ENCODE measurements at places on chromosomes 4 and X.

DNA sequence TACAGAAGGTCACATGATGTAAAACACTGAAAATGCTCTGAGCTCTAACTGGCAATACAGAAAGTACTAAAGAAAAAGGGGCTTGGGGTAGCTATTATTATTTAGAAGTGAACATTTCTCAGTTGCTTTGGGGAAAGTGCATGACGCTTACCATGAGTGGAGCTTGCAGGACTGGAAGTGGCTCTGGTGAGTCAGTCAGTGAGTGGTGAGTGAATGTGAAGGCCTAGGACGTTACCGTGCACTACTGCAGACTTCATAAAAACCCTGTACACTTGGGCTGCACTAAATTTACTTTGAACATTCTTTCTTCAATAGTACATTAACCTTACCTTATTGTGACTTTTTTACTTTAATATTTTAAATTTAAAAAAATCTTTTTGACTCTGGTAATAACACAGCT, 89.3 kb upstream of the ENPP6 start:
- DNase-seq = peak; percentile 30

- no peak for DNase-seq
Measured at GRCh38 chr4:10529291-10530136, 72.3 kb upstream of the ZNF518B start.

GRCh38 chr4:138961664-138962063, 53.9 kb upstream of the NOCT start:
- no peak for DNase-seq

DNA sequence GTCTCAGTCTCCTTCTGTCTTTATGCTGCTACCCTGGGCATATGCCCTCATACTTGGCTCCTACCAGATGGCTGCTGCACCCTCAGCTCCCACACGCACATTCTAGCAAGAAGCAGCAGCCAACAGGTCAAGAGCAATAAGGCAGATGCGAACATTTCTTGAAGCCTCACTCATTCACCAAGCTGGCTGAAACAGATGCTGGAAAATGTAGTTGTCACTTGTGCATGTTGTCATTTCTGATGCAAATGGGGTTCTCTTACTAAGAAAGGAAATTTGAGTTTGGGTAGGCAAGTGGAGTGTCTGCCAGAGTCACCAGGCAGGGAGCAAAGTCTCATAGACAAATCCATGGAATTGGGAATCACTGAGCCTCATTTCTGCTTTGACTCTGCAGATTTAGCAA, 57.4 kb upstream of the SORBS2 start:
- no peak for DNase-seq

DNA sequence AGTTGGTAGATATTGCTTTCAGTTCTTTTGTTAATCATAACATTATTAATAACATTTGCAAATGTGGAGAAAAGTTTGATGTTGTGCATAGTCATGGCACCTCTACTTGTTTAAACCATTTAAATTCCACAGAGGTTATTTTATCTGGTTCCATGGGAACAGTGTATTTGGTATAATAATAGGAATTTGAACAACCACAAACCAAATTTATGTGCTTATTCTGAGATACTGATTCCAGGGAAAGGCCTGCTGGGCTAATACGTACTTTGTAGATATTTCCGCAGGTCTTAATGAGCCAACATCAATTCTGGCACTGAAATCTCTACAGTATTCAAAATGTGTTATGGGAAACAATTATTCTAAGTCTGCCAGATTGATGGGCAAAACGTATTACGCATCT, 319.0 kb downstream of the DKK2 start:
- no peak for DNase-seq

DNA sequence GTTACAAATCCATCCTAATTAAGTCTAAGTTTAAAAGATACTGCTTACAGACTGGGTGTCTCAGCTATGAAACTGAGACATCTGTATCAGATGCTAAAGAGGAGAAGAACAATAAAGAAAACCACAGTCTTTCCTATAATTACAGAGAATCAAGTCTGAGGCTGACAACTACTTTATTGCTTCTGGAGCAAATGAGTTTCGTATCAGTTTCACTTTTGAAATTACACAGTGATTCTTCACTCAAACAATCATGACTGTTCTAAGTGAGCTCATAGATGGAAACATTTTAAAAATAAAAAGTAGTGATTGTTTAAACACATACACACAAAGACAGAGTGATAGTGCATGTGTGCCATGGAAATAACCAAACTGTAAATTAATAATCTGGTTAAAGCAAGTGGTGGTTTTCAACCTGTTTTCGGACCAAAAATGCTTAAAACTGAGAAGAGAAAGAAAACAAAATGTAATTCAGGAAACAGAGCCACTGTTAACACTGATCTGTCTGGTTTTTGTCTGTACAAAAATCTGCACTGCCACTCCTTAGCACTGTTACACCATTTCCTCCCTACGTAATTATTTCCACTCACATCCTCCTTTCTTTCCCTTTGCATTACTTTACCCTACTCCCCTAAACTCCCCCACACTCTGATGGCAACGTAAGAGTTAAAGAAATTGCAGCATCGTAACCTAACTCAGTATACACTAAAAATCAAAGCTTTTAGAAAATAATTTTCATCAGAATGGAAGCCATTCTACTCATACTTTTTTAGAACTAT, 12.5 kb downstream of the RFC1 start:
- no peak for DNase-seq

DNA sequence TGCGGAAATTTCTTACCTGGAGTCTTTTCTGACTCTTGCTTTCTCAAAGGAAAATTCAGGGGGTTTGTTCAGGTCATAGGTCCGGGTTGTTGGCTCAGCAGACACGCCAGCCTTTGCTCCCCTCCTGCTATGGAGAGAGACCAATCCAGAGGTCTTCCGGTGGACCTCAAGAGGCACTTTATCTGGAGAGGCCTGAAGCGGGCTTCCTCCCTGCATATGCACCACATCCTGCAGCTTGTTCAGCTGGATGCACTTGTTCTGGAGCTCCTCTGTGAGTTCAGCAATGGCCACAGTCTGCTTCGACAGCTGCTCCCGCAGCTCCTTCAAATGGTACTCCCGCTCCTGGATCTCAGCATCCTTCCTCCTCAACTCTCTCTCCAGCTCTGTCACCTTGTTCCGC, 10.5 kb downstream of the PRKG2 start:
- DNase-seq = no peak

- DNase-seq = no peak
Measured at GRCh38 chr4:117949621-117950020, 84.7 kb upstream of the NDST3 start.

DNA sequence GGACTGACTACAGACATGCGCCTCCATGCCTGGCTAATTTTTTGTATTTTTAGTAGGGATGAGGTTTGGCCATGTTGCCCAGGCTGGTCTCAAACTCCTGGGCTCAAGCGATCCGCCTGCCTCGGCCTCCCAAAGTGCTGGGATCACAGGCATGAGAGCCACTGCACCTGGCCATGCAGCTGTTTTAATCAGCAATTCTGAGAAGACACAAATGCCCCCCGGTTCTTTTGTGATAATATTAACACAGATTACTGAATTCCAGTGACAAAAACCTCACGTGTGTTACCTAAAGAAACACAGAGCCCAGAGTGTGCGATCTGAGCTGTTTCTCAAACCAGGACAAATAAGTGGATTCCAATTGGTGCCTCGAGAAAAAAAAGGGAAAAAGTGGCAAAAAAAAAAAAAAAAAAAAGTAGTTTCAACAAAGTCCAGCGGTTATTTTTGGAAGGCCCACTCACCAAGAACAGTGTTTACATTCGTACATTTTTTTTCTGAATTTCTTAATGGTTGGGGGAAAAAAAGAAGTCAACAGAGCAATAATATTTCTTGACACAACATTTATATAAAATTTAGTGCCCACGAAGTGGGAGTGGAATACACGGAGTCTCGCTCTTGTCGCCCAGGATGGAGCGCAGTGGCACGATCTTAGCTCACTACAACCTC, 17.2 kb downstream of the DHRSX start:
- no peak for DNase-seq

GRCh38 chrX:41921492-41922430, 1.6 kb downstream of the CASK start:
- DNase-seq = no peak

DNA sequence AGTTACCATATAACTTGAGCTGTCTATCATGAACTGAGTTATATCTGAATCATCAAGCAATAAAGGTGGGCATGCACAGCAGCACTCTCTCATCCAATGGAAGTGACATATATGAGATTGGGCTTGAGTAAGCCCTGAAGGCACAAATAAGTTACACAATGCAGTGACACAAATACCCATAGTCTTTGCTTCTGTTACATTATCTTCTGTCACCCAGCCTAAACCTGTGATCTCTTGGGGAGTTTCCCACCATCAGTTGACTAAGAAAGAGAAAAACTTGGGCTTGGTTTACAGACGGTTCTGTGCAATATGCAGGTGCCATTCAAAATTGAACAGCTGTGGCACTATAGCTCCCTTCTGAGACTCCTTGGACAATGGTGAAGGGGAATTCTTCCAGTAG, 138.8 kb upstream of the IL15 start:
- no peak for DNase-seq

DNA sequence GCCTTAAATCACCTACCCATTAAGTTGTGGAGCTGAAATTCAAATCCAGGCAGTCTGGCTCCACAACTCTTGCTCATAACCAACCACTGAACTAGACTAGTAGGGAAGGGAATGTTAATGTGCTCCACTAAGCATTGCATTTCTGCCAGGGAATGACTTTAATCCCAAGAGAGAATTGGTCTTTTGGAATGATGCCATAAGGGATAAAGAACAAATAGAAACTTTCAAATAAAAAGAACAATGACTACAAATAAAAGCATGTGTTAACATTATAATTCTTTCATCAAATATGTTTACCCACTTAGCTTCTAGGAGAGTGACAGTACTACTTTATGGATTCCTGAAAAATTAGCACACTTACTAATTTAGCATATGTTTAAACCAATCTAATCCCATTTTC, 905.9 kb downstream of the CENPC start:
- no peak for DNase-seq

- no peak for DNase-seq
Measured at GRCh38 chr4:94782707-94783106, 25.0 kb downstream of the BMPR1B start.

DNA sequence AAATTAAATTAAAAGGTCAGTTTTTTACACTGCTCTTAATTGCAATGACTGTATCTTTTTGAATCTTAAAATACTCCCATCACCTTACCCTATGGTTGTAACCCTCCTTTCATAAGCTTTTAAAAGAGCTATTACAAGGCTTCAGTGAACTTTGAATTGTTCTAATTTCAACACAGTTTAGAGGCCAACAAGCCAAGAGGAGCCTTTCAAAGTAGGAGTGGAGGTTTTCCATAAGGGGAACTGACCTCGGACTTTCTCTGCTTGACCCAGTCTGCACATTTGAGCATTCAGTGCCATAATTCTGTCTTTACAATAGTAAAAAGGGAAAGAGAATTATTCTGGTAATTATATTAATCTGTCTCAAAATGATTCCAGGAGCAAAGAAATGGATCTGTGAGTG, 98.9 kb downstream of the PARM1 start:
- no peak for DNase-seq

- no peak for DNase-seq
Measured at GRCh38 chrX:121571333-121571732, 523.9 kb downstream of the GLUD2 start.

DNA sequence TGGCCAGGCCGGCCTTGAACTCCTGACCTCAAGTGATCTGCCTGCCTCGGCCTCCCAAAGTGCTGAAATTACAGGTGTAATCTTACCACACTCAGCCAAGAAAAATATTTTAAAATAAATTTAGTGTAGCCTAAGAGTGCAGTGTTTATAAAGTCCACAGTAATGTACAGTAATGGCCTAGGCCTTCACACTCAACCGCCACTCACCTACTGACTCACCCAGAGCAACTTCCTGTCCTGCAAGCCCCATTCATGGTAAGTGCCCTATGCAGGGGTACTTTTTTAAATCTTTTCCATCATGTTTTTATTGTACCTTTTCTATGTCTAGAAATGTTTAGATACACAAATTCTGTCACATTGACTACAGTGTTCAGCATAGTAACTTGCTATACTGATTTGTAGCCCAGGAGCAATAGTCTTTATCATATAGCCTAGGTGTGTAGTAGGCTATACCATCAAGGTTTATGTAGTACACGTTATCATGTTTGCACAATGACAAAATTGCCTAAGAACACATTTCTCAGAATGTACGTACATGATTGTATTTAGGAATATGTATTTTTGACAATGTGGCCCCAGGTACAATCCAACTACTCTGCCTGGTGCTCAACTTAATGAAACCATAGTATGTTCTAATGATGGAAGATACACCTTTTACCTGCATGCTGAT, 455.2 kb downstream of the PCDH7 start:
- DNase-seq = no peak

DNA sequence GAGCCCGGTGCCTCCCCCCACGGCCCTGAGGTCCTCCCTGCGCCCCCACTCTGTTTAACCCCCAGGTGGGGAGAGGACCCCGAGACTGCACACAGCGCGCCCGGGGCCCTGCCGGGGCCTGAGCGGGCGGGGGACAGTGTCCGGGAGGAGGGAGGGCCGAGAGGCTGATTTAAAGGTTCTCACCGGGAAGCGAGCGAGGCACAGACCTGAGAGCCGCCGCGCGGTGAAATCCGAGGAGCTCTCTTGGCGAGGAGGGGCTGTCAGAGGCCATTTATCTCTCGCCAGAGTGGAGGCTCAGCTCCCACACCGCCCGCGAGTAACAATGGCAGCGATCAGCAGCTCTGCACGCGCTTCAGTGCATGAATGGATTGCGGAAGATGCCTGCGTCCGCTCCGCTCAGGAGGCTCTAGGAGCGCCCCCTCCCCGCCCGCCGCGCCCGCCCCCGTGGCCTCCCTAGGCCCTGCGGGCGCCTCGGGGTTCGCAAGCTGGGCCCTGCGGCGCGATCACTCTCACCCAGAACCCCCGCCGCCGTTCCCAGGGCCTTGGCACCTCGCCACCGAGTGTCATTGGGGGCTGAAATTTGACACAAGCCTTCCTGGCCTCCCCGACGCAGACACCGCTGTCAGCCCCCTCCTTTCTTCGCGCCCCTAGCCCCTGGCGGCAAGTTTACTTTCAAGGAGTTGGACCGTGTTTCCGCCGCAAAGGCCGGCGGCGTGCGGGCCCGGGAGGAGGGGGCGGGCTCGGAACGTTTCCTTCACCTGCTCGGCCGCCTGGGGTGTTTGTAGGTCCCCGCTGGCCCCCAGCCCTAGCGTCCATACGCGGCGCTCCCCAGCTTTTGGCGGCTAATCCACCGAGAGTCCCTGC, 48.7 kb upstream of the BCOR start:
- DNase-seq = no peak

GRCh38 chr4:106238820-106239420, 77.1 kb downstream of the TBCK start:
- DNase-seq = no peak

GRCh38 chr4:52998413-52998812, 136.3 kb downstream of the RASL11B start:
- DNase-seq = no peak

DNA sequence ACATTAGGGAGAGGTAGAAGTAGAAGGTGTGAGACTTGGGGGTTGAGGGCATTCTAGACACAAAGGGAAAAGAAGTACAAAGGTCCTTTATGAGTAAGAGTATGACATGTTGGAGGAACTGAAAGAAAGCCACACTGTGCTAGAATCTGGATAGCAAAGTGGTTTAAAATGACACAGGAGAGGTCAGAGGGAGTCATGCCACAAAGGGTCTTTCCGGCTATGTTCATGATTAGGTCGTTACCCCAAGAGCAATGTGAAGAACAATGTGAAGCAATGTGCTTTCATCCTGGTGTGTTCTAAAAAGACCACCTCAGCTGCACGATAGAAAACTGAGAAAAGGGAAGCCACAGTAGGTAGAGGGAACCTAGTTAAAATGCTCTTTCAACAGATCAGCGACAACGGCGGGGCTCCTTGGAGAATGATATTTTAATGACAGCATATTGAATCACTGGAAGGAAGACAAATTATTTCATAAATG, 29.2 kb downstream of the SMIM14 start:
- DNase-seq = no peak

- no peak for DNase-seq
Measured at GRCh38 chr4:101032541-101032940, 314.8 kb downstream of the PPP3CA start.

Measured in right atrium auricular region (tissue), 2 donors.